Progenitor cell of endocrine pancreas (in vitro differentiated cells): ENCODE measurements at places on chromosomes 6 and 20.

DNA sequence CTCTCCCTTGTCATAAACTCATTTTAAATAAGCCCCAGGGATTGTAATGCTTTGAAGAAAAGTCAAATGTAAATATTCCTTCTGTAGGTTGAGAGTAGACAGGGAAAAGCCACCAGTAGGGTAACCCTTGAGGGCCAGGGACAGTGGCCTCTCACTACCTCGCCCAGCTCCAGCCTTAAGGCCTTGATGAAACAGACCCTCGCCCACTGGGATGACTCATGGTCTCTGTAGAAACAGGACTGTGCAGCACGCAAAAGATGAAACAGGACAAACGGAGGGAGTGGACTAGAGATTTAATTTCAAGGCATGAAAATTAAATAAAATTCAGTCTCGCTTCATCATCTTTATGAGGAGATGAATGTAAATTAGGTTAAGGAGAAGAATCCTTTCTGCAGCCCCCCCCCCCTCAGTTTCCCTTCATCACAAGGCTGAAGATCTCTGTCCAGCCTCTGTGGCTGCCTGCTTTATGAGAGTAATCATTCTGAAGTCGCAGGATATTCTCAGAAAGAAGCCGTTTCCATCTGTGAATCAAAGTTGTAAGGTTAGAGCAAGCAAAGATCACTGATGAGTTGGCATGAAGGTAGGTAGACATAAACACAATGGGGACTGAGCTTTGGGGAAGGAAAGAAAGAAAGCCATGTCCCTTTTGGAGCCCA is 60.4 kb downstream of the TMEM200A start:
- no peak overlapping the region for H3K27ac ChIP-seq
- no peaks in the 10 kb centered on the region for H3K27me3 ChIP-seq
- H3K36me3 ChIP-seq, result no peaks in the 10 kb centered on the region
- H3K4me3 ChIP-seq, result no peak overlapping the region
- H3K4me1 ChIP-seq, result peaks cover 9% of the 10 kb centered on the region

- peaks cover 10% of the 10 kb centered on the region for H3K4me1 ChIP-seq
- no peak for DNase-seq
- no peak overlapping the region for H3K27ac ChIP-seq
- no peaks in the 10 kb centered on the region for H3K27me3 ChIP-seq
- H3K36me3 ChIP-seq, result peaks cover 3% of the 10 kb centered on the region
- no peak overlapping the region for H3K4me3 ChIP-seq
Measured at GRCh38 chr6:53342217-53342616, 6.5 kb downstream of the ELOVL5 start.

DNA sequence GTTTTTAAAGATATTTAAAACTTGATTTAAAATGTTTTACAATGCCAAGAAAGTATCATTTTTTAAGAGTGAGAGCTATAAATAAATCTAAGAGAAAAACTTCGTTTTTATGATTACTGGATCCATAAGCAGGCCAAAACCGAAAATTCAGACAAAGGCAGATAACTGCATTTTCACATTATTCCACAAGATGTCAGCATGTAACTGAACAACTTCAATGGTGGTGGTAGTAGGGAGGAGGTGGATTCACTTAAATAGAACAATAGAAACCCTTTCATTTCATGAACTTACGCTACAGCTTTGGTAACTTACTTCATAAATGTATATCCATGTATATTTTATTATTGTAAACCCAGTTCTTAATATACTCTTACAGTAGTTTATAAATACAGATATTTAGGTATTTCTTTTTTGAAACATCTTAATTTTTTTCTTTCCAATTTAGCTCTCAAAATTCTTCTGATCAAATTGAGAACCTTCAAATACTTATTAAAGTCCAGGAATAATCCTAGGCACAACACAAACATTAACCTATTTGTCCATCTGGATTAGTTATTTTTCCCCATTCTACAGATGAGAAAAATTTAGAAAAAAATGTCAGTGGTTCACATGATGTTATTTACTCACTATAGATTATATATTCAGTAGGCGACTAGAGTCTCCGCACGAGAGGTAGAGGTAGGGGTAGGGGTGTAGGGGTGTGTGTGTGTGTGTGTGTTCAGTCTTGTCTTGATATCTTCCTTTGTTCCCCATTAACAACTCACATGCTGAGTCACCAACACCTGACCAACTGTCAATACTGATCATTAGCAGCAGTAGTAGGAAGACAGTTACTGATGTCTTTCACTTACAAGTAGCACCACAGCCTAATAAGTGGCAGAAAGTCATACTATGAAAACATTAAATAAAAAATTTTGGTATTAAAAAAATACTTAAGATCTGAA is 111.5 kb downstream of the ARHGAP18 start:
- peak overlapping the region; percentile 70 for H3K27ac ChIP-seq
- no peak overlapping the region for H3K4me3 ChIP-seq
- DNase-seq, result no peak
- H3K4me1 ChIP-seq, result peaks cover 6% of the 10 kb centered on the region

- no peak overlapping the region for H3K4me3 ChIP-seq
- H3K27me3 ChIP-seq, result peaks cover 25% of the 10 kb centered on the region
- DNase-seq, result no peak
Measured at GRCh38 chr6:149249370-149250357, 67.8 kb upstream of the TAB2 start.

DNA sequence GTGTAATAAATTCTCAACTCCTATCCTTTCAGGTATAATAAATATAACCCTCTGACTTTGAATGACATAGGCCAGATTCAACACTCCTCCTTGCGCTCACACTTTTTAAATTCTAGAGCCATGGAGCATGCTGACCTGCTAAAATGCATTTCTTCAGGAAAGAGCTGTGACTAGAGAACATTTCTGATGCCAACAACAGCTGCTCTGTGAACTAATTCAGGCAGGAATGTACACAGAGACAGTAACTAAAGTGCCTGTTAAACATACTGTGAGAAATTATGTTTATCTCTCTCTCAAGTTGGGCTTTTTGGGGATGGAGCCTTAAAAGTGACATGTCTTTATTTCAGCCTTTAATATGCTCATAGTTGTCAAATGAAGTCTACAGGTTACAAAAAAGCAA is 8.3 kb downstream of the NHSL1 start:
- H3K27ac ChIP-seq, result no peak overlapping the region
- H3K4me1 ChIP-seq, result peaks cover 46% of the 10 kb centered on the region
- H3K27me3 ChIP-seq, result no peaks in the 10 kb centered on the region
- no peak overlapping the region for H3K4me3 ChIP-seq
- no peak for DNase-seq
- H3K36me3 ChIP-seq, result peaks cover 28% of the 10 kb centered on the region

- no peak overlapping the region for H3K4me3 ChIP-seq
- H3K27me3 ChIP-seq, result no peaks in the 10 kb centered on the region
- peaks cover 7% of the 10 kb centered on the region for H3K36me3 ChIP-seq
- no peak overlapping the region for H3K27ac ChIP-seq
- H3K4me1 ChIP-seq, result no peaks in the 10 kb centered on the region
Measured at GRCh38 chr6:13776602-13777001, 37.8 kb downstream of the MCUR1 start.

- no peak overlapping the region for H3K4me3 ChIP-seq
- no peaks in the 10 kb centered on the region for H3K36me3 ChIP-seq
- no peaks in the 10 kb centered on the region for H3K27me3 ChIP-seq
- DNase-seq, result no peak
Measured at GRCh38 chr20:22383156-22383555, 201.2 kb downstream of the FOXA2 start.

GRCh38 chr6:47203266-47203937 is 106.3 kb downstream of the TNFRSF21 start:
- H3K4me1 ChIP-seq, result peaks cover 3% of the 10 kb centered on the region
- H3K27me3 ChIP-seq, result peaks cover 7% of the 10 kb centered on the region
- H3K36me3 ChIP-seq, result no peaks in the 10 kb centered on the region
- H3K4me3 ChIP-seq, result no peak overlapping the region
- no peak overlapping the region for H3K27ac ChIP-seq

GRCh38 chr6:169048185-169048864 is 205.3 kb downstream of the THBS2 start:
- peaks cover 17% of the 10 kb centered on the region for H3K4me1 ChIP-seq
- no peaks in the 10 kb centered on the region for H3K36me3 ChIP-seq
- no peak for DNase-seq
- H3K4me3 ChIP-seq, result no peak overlapping the region
- no peak overlapping the region for H3K27ac ChIP-seq
- peaks cover 65% of the 10 kb centered on the region for H3K27me3 ChIP-seq

DNA sequence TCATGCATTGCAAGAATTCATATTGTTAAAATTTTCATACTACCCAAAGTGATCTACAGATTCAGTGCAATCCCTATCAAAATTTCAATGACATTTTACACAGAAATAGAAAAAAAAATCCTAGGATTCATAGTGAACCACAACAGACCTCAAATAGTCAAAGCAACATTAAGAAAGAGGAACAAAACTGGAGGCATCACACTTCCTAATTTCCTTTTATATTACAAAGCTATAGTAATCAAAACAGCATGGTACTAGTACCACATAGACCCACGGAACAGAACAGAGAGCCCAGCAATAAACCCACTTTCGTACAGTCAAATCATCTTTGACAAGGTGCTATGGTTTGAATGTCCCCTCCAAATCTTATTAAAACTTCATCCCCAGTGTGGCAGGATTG is 39.7 kb downstream of the NTSR1 start:
- peaks cover 28% of the 10 kb centered on the region for H3K27me3 ChIP-seq
- no peak overlapping the region for H3K4me3 ChIP-seq
- no peaks in the 10 kb centered on the region for H3K36me3 ChIP-seq
- no peak for DNase-seq
- H3K27ac ChIP-seq, result no peak overlapping the region

DNA sequence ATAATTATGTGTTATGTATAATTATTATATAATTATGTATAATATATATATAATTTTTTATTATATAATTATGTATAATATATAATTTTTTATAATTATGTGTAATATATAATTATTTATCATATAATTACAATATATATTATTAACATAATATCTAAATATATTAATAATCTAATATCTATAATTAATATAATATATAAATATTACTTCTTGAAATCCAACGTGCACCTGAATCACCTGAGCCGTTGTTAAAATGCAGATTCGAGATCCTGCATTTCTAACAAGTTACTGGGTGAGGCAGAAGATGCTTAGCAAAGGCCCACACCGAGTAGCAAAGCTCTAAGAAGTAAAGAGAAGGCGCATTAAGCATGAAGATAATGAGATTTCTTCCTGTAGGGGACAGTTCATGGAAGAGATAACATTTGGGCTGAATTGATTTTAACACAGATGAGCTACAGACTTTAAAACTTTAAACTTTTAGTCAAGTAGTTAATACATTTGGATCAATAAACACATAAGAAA is 406.4 kb upstream of the PLCB4 start:
- peaks cover 3% of the 10 kb centered on the region for H3K36me3 ChIP-seq
- no peaks in the 10 kb centered on the region for H3K27me3 ChIP-seq
- no peak for DNase-seq
- peaks cover 10% of the 10 kb centered on the region for H3K4me1 ChIP-seq

GRCh38 chr20:24242763-24243162 is 226.7 kb upstream of the SYNDIG1 start:
- H3K4me3 ChIP-seq, result no peak overlapping the region
- peaks cover under 1% of the 10 kb centered on the region for H3K36me3 ChIP-seq
- peaks cover 2% of the 10 kb centered on the region for H3K4me1 ChIP-seq

DNA sequence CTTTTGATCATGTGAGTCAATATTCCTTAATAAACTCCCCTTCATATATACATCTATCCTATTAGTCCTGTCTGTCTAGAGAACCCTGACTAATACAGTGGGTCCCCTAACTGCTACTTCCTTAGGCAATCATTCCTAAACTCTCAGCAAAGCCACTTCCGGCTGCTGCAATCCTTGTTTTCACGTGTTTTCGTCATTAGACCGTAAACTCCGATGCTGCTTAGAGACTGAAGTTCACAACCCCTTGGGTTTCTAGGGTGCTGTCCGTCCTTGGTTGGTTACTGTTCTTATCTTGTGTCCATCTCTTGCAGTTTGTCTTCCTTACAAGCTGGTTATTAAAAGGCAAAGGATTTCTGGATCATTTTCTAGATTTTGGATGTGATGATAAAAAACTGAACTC is 106.4 kb downstream of the GMPR start:
- no peak for DNase-seq
- peaks cover 6% of the 10 kb centered on the region for H3K36me3 ChIP-seq
- H3K4me1 ChIP-seq, result peaks cover 12% of the 10 kb centered on the region
- H3K27me3 ChIP-seq, result no peaks in the 10 kb centered on the region
- no peak overlapping the region for H3K27ac ChIP-seq
- H3K4me3 ChIP-seq, result no peak overlapping the region

DNA sequence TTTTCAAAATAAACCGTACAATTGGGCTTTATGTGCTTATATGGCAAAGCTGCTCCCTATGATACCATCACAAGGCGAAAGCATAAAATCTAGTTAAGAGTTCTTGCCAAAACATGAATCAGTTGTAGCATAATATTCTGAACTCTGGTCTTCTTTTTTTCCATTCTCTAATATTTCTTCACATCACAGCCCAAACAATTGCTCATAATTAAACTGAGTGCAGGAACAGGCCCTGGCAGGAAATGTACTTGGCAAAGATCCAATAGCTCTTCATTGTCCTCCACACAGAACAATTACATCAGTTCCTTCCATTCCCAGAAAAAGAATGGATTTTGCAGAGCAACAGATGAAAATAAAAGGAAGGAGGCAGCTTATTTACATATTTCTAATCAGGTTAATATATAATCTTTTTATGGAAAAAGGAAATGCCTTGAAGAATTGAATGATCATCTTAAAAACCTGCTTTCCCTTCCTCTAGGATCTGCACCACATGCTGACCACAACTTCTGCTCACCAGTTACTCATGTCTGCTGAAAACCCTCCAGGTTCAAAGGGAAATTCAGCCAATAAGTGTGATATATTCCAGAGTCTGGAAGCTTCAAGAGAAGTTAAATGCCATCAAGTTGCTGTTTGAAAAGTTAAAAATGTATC is 123.3 kb upstream of the COL21A1 start:
- H3K4me3 ChIP-seq, result no peak overlapping the region
- peaks cover 4% of the 10 kb centered on the region for H3K27me3 ChIP-seq
- H3K4me1 ChIP-seq, result peaks cover 31% of the 10 kb centered on the region
- no peak for DNase-seq
- no peak overlapping the region for H3K27ac ChIP-seq

DNA sequence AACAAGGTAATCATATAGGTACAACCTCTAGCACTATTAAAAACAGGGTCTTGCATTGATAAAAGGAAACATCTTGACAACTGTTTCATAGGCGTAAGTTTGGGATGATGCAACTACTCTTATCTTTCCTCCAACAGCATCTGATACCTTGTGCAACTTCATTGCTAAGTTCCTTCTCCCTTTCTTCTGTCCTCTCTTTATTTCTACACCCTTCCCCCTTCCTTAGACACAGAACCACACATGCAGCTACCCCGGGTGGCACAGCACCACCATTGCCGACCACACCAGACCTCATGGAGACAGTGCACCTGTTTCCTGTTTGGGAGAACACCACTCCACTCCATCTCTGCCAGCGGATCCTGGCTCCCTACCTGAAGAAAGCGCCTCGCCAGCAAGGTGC is 14.4 kb downstream of the MYB start:
- peaks cover 14% of the 10 kb centered on the region for H3K36me3 ChIP-seq
- no peak overlapping the region for H3K4me3 ChIP-seq
- no peak overlapping the region for H3K27ac ChIP-seq
- H3K27me3 ChIP-seq, result no peaks in the 10 kb centered on the region

- peaks cover 21% of the 10 kb centered on the region for H3K36me3 ChIP-seq
- H3K27ac ChIP-seq, result peak overlapping the region; percentile 76
- H3K4me1 ChIP-seq, result peaks cover 36% of the 10 kb centered on the region
- no peak for DNase-seq
- no peaks in the 10 kb centered on the region for H3K27me3 ChIP-seq
Measured at GRCh38 chr6:15409301-15410125, 163.6 kb downstream of the JARID2 start.
